ENCODE measurements at places on chromosomes 1 and 21.

DNA sequence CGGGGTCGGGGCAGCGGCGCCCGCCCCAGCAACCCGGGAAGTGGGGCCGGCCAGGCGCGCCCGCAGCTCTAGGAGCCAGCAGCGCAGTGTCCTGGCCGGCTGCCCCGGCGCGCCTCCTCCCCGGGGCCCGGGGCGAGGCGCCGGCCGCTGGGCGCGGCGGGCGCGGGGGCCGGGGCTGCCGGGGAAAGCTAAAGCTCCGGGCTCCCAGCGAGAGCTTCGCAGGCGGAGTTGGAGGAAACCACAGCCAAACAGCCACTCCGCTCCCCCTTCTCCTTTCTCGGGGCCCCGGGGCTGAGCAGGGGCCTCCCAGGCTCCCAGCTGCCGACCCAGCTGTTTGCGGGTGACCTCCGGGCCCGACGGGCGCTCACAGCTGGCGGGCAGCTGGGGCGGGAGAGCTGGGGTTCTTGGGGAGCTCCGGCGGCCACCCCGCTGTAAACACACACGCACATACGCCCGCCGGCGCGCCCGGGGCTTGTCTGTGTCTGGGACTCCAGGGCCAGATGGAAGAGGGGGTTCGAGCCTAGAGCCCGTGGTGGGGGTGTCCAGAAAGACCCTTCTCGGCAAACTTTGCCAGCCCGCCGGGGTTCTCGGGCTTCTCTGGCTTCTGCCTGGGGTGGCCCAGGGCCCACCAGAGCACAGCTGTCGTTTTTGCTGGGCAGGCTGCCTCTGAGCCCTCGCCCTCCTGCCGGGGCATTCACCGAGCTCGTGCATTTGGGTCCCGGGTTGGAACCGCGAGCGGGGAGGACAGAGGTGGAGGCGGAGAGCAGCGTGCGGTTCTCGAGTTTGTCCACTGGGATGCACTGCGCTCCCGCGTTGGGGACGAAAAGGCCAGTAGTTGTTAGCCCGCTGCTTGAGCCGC, 1.5 kb downstream of the AJAP1 start:
- no peak for DNase-seq

- DNase-seq, result no peak
These were observed 106.0 kb downstream of the RABGAP1L start for GRCh38 chr1:174265282-174265681.

GRCh38 chr1:61687901-61688300, 37.0 kb downstream of the TM2D1 start:
- no peak for DNase-seq

DNA sequence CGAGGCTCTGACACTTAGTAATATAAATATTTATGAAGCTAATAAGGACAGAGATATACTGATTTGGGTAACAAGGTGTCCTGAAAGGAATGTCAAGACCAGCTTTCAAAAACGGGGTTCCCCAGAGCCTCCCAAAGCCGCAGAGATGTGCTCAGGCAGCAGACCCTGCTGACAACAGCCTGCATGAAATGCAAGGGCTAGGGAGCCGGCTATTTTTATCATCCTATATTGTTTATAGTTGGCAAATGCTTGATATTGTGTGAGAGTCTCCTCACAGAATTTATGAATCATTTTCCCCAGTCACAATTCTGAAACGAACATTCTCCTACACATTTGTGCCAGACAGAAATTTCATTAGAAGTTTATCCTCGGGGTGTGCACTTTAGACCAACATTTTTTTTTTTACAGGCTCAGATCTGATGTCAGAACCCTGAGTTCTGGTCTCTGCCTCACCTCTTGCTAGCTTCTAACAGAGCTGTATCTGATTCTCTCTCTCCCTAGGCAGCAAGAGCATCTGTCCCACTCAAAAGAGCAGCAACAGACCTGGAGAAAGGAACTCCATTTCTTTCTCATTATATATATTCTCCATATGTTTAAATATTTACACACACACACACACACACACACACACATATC, 302.3 kb upstream of the PLD5 start:
- no peak for DNase-seq

DNA sequence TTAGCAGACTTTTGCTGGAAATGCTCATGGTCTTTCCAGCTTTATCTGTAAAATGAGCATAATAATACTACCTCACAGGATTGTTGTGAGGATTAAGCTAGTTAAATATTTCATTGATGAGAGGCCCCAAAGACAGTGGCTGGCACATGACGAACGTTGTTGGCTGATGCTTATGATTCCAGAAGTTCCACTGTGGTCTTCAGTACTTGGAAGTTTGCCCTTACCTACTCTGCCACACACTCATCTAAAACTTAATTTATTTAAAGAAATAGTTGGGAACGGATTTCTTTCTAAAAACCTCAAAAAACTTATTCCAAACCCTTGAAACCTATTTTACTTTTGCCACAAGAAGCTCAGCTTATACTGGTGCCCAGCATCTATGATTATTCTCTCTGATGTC, 170.7 kb downstream of the DHRS3 start:
- peak; percentile 68 for DNase-seq

GRCh38 chr21:37699024-37699775, 217.1 kb downstream of the KCNJ6 start:
- no peak for DNase-seq

- no peak for DNase-seq
These were observed 3.1 kb downstream of the C1orf162 start for GRCh38 chr1:111476761-111477309.

DNA sequence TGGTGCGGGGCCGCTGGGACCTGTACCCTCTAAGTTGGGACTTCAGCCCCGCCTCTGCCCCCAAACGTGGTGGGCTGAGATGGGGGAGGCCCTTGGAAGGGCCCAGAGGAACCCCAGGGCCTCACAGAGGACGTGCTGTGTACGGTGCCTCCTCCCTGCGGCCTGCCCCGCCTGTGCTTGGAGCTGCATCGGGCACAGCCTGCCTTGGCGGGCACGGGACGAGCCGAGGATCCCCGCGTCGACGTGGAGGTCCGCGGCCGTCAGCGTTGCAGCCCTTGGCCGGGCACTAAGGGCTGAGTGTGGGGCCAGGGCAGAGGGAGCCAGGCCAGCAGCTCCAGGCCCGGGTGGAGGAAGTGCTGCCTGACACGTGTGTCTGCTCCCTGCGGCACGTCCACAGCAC, 43.4 kb downstream of the PRKCZ start:
- no peak for DNase-seq

DNA sequence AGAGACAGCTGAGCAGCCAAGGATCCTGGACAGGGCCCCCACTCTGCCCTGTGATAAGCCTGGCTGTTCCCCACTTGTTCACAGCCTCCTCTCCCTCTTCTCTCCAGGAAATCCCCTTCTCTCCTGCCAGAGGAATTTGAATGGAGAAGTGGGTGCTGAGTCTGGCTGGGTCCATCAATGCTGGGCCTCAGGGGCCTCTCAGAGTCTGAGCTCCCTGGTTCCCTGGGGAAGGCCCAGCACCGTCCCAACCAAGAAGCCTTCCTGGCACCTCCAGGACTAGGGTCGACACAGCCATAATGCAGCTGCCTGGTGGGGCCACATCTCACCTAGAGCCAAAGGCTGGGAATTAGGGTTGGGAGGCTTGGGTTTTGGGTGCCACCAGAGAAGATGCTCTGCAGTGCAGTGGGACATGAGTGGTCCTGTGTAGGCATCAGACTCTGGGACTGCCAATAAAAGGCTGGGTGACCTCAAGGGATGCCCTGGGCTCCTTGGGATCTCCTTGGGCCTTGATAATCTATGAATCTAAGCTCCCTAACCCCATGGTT, 2.5 kb downstream of the MYBPH start:
- no peak for DNase-seq

DNA sequence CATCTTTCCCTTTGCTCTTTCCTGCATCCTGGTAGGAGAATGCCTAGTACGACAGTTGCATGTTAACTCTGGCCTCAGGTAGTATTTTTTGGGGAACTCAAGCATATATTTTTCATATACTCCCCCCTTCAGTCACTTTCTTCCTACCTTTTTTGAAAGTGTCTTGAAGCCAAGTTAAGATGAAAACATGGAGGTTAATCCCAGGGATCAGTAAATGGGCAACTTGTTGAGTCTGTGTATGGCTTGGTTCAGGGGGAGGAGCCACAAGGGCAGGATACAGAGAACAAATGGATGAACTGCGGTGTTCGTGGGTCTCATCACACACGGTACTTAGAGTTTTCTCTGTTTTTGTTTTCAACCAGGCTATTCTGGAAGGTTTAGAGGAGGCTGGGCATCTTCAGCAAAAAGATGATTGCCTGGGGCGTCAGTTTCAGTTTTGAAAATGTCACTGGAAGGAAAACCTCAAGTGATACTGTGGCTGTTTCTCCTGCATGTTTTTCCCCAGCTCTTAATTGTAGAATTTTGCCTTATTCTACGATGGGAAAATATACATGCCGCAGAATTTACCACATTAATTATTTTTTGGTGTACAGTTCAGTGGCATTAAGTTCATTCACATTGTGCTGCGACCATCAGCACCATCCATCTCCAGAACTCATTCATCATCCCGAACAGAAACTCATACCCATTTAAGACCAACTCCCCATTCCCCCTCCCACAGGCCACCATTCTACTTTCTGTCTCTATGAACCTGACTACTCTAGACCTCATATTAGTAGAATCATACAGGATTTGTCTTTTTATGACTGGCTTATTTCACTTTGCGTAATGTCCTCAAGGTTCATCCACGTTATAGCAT, 71.5 kb downstream of the MAP10 start:
- DNase-seq, result no peak

DNA sequence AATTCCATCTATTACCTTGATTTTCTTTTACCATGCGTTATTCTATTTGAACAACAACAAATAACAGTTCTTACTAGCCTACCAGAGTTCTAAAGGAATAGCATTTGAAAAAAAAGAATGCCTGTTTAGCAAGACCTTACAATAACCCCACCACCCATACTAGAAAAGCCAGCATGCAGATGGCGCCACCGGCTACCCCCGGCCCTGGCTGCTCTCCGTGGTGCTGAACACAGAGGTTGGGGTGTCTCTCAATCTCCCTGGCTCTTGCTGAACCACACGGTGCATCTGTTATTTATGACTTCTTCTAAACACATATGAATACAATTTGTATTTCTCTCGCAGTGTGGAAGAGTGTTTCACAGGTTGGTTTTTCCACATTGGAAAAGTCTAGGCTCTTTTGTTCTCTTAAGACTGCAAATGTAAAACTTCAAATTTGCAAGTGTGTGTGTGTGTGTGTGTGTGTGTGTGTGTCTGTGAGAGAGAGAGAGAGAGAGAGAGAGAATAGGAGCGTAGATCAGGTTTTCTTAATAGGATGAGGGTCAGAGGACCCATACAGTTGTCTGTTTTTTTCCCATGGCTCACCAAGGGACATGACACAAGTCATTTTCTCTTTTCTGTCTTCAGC, 13.6 kb downstream of the GRIK3 start:
- DNase-seq, result no peak

GRCh38 chr1:103025858-103026409, 82.4 kb downstream of the COL11A1 start:
- DNase-seq, result no peak

DNA sequence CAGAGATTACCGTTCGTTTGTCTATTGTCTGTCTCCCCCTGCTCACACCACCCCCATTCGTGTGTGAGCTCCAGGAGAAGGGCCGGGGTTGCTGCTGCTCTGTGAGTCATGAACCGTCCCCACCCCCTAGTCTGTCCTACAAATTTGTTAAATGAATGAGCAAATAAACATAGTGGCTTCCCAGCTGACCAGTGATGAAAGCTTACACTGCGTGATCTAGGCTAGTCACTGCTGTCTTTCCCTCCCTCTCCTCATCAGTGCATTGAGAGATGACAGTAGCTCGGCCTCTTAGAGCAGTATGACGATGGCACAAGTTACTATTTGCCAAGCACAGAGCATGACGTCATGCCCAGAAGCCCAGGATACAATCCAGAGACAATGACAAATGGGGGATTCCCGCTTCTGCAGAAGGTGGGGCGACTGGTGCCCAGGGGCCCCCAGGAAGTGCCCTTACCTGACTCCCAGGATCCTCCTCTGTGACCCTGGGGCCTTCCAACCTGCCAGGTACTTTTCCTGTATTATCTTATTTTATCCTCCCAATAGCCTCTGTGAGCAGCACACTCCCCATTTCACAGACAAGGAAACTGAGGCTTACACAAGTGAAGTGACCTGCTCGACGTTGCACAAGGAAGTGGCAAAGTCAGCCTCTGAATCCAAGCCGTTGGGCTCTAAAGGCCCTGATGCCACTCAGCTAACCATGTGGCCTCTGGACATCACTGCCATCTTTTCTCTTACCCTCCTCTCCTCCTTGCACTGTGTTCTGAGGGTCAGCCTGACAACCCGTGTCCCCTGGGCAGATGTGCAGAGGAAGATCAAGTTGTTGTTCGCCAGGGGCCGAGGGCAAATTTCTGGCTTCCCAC, 8.6 kb upstream of the EPHA2 start:
- peak; percentile 95 for DNase-seq

GRCh38 chr1:43953361-43953760, 6.6 kb downstream of the IPO13 start:
- DNase-seq, result no peak

DNA sequence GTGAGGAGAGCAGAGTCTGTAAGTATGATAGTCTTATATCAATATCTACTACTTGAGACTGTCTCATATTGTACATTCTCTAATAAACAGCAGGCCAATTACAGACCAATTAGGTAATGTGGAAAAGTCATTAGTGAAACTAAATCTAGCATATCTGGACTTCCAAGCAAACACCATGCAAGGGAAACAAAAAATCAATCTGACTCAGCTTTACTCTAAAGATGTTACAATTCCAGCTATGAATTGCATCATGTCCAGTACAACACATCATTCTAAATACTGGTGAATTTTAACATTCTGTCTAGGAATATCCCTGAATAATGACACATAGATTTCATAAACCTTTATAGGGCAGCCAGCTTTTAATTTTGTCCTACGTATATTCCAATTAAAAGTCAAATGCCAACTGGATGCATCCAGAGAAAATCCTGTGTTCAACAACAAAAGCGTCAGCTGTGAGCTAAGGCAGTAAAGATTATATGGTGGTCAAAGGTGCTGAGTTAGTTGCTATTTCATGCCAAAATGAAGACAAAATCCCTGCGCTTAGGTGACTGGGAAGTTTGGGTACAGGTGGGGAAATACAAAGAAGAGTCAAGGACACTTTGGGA, 159.3 kb downstream of the TTLL7 start:
- DNase-seq, result no peak
